ENCODE measurements at places on chromosomes 1 and 21.

GRCh38 chr1:200243042-200243437, 166.8 kb downstream of the ZNF281 start:
- no peak for DNase-seq

DNA sequence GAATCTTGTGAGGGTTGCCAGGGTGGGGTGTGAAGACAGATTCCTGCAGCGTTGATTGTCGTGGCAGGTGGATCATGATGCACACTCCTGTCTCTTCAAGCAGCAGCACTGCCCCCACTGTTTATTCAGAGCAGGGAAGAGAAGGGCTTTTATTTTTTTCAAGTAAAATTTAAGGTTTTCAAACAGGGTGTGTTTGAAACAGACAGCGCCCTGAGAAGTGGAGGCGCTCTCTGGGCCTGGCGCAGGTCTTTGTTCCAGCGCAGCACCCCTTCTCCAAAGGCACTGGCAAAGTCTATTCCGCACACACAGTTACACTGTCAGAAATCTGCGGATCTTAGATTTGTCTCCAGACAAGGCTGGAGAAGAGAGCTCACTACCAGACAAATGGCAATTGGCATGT, 7.0 kb downstream of the C1orf53 start:
- no peak for DNase-seq

GRCh38 chr1:208433971-208434370, 189.8 kb upstream of the PLXNA2 start:
- no peak for DNase-seq

DNA sequence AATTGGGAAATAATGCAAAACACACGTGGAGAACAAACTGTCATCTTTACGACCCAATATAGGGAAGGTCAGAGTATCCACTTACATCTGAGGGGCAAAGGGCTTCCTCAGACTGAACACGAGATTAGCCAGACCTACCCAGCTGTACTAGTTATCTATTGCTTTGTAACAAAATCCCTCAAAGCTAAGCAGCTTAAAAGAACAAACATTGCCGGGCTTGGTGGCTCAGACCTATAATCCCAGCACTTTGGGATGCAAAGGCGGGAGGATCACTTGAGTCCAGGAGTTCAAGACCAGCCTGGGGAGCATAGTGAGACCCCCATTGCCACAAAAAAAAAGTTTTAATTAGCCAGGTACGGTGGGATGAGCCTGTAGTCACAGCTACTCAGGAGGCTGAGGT, 262.8 kb downstream of the LTN1 start:
- DNase-seq = no peak

DNA sequence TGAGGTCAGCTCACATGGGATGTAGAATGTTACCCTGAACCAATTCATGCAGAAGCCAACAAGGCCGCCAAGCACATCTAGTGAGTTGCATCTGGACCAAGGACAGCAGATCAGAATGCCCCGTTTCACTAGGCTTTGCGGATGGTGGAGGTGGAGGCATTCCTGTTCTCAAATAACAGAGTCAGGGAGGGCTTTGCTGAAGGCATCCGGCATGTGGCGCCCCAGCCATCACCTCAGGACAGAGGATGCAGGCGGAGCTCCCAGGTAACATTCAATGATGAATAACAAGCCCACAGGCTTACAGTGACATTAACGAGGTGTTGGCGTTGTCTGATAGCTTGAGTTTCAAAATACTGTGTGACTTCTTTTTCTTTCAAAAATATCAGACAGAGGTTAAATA, 476.2 kb downstream of the CAMTA1 start:
- DNase-seq = no peak

GRCh38 chr1:2457444-2457843, 18.6 kb upstream of the PLCH2 start:
- no peak for DNase-seq

GRCh38 chr1:244835276-244836134, at the start of gene COX20:
Gene COX20, plus strand, starts transcription at chr1:244835658. Its CDS starts 57 bp downstream, at chr1:244835715.
- peak; percentile 93 for DNase-seq

DNA sequence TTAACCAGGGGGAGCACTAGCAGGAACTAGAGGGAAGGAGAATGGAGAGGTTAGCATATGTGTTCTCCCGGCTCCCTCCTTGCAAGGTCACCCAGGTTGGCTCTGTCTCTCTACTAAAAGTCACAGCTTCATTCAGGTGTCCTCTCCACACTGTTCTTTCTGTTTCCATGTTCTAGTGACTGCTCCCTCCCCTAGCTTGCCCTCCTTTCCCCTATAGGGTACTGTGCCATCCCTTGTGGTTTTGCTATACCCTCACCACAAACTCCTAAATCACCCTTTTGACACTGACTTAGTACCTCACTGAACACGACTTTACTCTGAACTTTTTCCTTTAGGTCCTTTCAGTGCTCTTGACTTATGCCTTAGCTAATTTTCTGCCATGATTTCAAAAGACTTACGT, 389.3 kb downstream of the ST6GALNAC3 start:
- peak; percentile 10 for DNase-seq

DNA sequence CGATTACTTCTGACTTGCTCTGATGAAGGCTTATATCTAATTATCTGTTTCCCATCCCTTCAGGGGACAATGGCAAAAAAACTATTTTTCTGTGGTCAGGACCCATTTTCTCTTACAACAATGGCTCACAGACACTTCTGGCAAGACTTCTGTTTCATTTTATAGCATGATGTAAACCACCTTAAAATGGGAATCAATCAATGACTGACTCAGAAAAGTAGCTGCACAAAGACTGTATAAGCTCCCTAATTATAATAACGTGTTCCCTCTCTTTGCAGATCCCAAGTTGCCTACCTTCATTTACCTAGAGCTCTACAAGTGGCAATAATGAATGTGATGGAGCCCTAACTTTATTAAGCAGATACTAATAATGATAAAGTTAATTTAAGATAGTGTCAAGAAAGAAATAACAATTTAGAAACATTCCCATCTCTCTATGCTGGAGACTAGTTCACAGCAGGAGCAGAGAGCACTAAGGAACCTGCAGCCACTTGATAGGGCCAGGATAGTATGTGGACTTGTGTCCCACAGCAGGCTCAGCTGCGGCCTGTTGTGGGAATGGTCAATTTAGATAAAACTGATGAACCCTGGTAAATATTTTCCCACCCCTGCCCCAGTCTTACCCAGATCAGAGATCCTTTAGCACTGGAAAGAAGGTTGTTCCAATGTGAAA, 538 bp downstream of the GBP2 start:
- DNase-seq = peak; percentile 7

- no peak for DNase-seq
These were observed 991 bp downstream of the ANKRD35 start for GRCh38 chr1:145884675-145885074.

- peak; percentile 26 for DNase-seq
These were observed 11.6 kb upstream of the OR2G2 start for GRCh38 chr1:247576514-247576913.

Data from activated CD4-positive, alpha-beta T cell treated with anti-CD3 and anti-CD28 coated beads, Interleukin-2, Interleukin-6, amounts not matched to agents 100 ng/mL and 50 ng/mL, durations not matched to agents 16 hours and 8 hours (primary cell).